ENCODE measurements at places on chromosomes 2 and 18.

DNA sequence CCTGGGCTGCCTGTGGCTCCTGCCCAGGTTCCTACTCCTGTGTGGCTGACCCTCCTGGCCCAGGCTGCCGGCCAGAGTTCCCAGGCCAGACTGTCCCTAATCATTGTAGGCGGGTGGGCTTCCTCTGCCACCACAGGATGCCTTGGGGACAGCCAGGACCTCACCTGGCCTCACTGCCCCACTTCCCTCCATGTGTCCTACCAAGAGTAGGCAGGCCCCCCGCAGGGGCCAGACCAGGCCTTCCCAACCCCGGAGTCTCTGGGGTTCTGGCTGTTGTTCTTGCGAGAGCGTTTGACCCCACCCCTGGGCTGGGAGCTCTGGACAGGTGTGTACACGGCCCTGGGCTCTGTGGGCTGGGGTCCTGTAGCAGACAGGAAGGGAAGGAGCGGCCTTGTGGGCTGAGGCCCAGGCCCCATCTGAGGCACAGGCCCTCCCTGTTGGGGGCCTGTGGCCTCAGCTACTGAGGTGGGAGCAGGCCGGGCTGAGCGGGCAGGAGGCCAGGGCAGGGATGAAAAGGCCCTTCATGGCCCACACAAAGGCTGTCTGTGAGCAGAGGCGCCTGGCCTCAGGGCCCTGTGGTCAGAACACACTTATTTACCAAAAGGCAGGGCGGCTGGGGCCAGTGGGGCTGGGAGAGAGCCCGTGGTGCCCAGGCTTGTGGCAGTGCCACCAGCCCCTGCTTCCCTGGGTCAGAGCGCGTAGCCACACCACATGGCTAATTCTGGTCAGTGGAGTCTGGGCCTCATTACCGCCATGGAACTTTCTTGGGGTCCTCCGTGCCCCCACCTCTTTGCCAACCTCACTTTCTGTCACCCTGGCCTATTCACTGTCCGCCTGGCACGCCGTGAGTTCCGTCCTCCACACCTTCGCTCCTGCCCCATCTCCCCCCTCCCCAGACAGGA, 2.0 kb downstream of the SNORC start:
- DNase-seq = no peak

GRCh38 chr2:230664128-230664527, 48.5 kb upstream of the CAB39 start:
- no peak for DNase-seq

DNA sequence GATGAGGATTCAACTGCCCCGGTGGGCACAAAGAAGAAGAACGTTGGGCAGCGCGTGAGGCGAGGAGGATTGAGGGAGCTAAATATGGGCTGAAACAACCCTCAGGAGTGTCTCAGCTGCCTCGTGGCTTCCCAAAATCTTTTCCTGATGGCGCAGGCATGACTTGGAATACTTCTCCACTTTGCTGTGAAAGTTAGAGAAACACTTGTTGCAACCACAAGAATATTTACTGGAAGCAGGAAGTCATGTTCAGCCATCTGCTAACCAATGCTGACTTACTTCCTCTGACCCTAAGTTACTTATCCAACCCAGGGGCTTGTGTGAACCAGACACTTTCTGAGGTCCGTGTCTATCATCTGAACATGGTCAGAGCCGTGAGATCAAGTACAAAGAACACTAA, 148.8 kb downstream of the ARL4C start:
- no peak for DNase-seq

DNA sequence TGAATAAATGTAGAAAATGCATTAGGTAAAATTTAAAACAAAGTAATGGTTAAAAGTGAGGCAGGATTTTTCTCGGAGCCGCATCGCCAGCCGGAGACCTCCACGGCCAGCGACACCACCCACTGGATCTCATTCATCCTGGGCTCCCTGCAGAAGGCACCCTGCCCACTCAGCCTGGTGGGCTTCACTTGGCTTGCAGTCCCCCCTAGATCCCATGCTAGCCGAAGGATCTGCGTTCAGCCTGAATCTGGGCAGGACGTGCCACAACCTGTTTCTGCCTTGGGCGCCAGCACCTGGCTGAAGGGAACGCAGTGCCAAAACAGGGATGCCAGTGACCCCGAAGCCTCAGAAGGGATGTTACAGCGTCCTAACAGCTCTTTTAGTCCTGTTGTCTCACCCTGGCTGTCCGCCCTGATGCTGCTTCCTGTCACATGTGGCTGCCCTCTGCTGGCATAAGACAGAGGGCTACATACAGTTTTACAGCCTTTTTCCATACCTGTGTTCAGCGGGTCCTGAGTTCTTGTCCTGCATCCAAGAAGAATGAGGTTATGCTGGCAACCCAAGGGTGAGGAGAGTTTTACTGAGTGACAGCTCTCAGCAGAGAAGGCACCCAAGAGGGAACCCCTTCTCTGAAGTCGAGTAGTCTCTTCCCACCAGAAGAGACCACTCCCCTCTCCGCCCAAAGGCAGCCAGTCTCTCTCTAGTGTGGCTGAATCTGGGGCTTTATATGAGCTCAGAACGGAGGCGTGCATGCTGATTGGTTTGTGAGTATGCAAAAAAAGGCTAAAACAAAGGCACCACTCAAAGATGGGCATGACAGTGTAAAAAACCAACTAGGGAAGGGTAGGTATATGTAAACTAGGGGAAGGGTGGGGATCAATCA, 173.1 kb upstream of the GYPC start:
- no peak for DNase-seq

All from LHCN-M2 (cell line).